Motor neuron (in vitro differentiated cells): ENCODE measurements at places on chromosomes 12 and 14. TPM values are rescaled to one million over a fixed set of nuclear protein-coding genes. Genes with fewer than 3 reads are reported as not detected.

DNA sequence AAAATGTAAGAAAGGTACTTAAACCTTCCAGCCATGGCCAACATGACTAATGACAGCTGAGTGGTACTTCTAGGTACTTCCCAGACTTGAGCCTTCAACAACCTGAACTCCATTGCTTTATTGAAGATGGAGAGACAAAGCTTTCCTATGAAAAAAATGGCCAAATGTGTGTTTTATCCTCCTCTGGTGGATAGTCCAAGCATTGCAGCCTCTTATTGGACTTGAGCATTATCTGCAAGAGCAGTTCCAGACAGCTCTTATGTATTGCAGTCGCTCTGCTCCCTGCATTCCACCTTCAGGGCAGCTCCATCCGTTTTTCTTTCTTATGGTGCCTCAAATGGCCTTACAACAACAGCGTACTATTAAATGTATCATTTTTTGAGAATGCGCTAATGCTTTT is 588.2 kb downstream of the NRXN3 start:
- peak; percentile 53 for ATAC-seq

- no peak for ATAC-seq
Observed at GRCh38 chr12:94023879-94024278, 124.5 kb upstream of the PLXNC1 start.

DNA sequence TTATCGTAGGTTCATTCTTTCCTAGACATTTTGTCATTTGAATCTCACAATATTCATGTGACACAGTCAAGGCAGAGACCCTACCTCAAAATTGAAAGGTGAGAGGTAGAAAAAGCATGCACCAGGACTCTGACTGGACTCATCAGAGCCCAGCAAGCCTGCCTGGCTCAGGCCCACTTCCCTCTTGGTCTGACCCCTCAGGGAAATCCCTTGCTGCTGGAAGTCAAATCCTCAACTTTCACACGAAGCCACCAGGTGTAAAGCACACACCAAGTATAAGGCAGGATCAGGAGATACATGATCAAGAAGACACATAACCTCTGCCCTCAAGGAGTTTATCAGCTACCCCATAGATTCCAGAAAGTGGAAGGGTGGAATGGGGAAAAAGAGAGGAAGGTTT is 18.8 kb downstream of the NIN start:
- ATAC-seq: no peak

- ATAC-seq: peak; percentile 34
Observed at GRCh38 chr12:119593578-119594398, at the start of gene TMEM233. Gene TMEM233, plus strand, starts transcription at chr12:119593774. Its CDS starts 75 bp downstream, at chr12:119593849.

GRCh38 chr14:32564596-32564995 is 235.5 kb downstream of the AKAP6 start:
- ATAC-seq: peak; percentile 39

- no peak for ATAC-seq
Observed at GRCh38 chr12:14979468-14979867, 6.6 kb downstream of the PDE6H start.

Gene UBR7
- 18.9 and 19.3 TPM in 2 replicates for total RNA-seq

Gene MIP
- 2.7 and 3.6 TPM in 2 replicates for total RNA-seq
